Hepatocyte (in vitro differentiated cells): ENCODE measurements at places on chromosomes 7 and 10. TPM values are rescaled to one million over a fixed set of nuclear protein-coding genes. Genes with fewer than 3 reads are reported as not detected.

- H3K4me3 ChIP-seq = no peak overlapping the region
- H3K27ac ChIP-seq = peak overlapping the region; percentile 94
- no peak for DNase-seq
Measured at GRCh38 chr10:114518401-114519305, 114.4 kb upstream of the AFAP1L2 start.

GRCh38 chr7:106552645-106553445 lies 108.1 kb downstream of the CCDC71L start:
- H3K4me1 ChIP-seq = no peaks in the 10 kb centered on the region
- DNase-seq = no peak
- no peaks in the 10 kb centered on the region for H3K36me3 ChIP-seq
- no peaks in the 10 kb centered on the region for H3K27me3 ChIP-seq
- no peak overlapping the region for H3K27ac ChIP-seq
- no peak overlapping the region for H3K4me3 ChIP-seq

DNA sequence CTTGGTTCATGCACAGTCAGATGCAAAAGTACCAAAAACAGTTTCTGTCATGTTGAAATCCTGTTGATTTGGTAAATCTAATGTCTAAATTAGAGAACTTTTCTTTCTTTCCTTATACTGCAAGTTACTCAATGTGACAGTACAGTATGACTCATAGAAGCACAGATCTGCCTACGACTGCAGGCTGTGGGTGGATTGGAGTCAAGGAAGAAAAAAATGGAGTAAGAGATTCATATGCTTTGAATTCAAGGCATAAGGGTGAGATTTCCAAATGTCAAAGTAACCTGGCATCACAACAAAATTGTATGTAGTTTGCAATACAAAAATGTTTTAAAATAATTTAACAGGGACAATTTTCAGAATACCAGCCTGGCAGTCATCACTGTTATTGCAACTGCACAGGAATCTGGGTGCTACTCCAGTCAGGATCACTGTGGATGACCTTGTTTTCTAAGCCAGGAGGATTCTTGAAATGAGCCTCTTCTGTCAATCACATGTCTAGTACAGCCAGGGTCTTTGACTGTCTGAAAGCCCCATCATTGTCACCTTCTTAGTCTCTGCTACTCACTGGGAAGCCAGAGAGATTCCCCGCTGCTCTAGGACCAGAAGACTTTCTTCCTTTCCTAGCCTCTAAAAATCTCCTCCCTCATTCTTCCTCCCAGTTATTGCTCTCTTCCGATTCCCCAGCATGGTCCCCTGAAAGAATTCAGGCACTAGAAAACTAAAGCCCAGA lies 83.6 kb downstream of the CD36 start:
- H3K4me3 ChIP-seq = no peak overlapping the region
- peaks cover 31% of the 10 kb centered on the region for H3K4me1 ChIP-seq
- H3K27me3 ChIP-seq = no peaks in the 10 kb centered on the region

GRCh38 chr7:57769131-57769530 lies 319.2 kb downstream of the ZNF716 start:
- H3K27me3 ChIP-seq = no peaks in the 10 kb centered on the region
- H3K27ac ChIP-seq = no peak overlapping the region
- H3K36me3 ChIP-seq = no peaks in the 10 kb centered on the region
- no peak overlapping the region for H3K4me3 ChIP-seq
- no peak for DNase-seq

GRCh38 chr7:106029941-106030340 lies 66.9 kb downstream of the CDHR3 start:
- no peak for DNase-seq
- no peaks in the 10 kb centered on the region for H3K4me1 ChIP-seq
- H3K27me3 ChIP-seq = no peaks in the 10 kb centered on the region
- H3K36me3 ChIP-seq = no peaks in the 10 kb centered on the region
- no peak overlapping the region for H3K27ac ChIP-seq
- H3K4me3 ChIP-seq = no peak overlapping the region

DNA sequence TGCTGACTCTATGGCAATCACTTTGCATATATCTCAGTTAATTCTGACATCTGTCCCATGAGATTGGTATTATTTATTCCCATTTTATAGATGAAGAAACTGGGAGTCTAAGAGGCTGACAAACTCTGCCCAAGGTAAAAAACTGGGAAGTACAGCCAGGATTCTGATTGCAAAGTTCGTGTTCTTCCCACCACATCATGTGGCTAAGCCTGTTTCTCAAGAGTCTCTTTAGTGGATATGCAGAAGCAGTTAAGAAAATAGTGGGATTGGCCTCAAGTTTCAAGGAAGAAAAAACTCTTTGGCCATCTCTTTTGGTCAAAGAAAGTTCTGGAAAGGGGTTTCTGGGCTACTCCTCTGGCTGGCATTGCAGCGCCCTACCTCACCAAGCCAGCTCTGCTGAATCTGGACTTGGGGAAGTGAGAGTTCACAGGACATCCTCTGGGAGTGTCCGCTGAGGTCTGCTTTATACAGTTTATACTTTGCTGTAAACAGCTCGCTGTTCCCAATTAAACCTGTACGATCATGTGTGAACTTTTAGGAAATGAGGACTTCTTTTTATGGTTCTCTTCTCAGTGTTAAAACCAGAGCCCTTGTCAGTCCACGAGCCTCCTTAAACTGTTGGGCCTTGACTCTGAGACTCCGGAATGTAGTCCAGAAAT lies 12.2 kb upstream of the BMPR1A start:
- H3K4me3 ChIP-seq = no peak overlapping the region
- H3K36me3 ChIP-seq = no peaks in the 10 kb centered on the region

DNA sequence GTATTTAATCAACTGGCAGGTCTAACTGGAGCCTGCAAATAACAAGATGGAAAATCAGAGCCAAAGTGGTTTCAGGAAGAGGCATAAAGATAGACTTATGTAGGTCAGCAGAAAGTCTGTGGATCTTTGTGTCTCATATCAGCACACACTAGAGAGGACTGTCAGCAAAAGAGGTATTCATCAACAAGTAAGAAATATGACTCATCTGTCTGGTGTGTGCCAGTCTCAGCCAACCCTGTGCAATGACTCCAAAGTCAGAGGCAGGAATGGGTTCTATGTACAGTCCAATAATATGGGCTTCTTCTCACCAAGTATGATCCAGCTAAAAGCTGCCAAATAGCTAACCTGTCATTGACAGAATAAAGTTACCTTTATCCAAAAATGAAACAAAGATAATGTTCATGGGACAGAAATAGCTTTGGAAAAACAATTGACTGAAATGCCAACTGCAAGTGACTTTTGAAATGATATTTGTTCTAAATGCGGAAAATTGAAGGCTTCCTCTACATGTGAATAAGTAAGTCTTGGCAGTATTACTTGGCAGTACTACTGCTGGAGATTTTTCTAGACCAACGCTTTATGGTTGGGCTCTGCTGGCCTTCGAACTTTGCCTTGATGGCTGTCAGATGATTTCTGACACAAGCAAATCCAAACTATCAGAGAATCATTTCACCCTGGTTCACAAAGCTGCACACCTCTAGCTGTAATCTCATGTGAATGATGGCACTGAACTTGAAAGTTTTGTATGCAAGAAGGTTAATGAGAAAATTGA lies 272.3 kb upstream of the SEMA3C start:
- no peaks in the 10 kb centered on the region for H3K36me3 ChIP-seq
- no peaks in the 10 kb centered on the region for H3K27me3 ChIP-seq
- peak overlapping the region; percentile 46 for H3K27ac ChIP-seq

DNA sequence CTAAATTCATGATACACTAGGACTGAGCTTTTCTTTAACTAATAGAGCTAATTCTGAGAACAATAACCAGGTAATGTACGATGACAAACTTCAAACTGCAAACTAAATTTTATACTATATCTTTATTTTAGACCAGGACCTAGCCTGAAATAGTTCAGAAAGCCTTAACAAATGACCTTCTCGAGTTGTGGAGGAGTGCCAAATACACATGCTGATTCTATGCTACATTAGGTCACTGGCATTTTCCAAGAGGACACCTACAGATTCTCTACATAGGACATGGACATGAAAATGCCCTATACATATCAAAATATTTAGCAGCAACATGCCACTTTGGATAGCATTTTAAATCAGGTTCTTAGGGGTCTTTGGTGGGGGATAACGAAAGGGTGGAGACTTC lies 44.0 kb upstream of the LRRTM3 start:
- H3K27ac ChIP-seq = no peak overlapping the region
- H3K36me3 ChIP-seq = no peaks in the 10 kb centered on the region
- H3K27me3 ChIP-seq = no peaks in the 10 kb centered on the region
- DNase-seq = no peak
- H3K4me1 ChIP-seq = no peaks in the 10 kb centered on the region
- no peak overlapping the region for H3K4me3 ChIP-seq

DNA sequence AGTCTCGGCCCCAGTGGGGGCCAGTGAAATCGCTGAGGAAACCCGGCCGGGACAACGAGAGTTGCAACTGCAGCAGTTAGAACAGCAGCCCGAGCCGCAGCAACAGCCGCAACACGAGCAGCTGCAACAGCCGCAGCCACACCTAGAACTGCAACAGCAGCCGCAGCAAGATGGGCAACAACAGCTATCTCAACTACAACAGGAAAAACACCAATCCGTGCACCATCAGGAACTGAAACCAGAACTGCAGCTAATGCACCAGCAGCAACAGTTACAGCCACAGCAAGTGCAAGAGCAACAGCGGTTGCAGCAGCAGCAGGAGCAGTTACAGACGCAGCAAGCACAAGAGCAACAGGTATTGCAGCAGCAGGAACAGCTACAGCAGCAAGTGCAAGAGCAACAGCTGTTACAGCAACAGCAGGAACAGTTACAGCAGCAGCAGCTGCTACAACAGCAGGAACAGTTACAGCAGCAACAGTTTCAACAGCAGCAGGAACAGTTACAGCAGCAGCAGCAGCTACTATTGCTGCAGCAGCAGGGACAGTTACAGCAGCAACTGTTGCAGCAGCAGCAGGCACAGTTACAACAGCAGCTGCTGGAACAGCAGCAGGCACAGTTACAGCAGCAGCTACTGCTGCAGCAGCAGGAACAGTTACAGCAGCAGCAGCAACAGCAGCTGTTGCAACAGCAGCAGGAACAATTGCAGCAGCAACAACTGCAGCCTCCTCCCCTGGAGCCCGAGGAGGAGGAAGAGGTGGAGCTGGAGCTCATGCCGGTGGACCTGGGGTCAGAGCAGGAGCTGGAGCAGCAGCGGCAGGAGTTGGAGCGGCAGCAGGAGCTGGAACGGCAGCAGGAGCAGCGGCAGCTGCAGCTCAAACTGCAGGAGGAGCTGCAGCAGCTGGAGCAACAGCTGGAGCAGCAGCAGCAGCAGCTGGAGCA lies 6.1 kb downstream of the ZNF853 start:
- no peaks in the 10 kb centered on the region for H3K4me1 ChIP-seq
- H3K27ac ChIP-seq = no peak overlapping the region
- no peak overlapping the region for H3K4me3 ChIP-seq
- DNase-seq = no peak
- no peaks in the 10 kb centered on the region for H3K36me3 ChIP-seq

GRCh38 chr7:106561666-106562411 lies 99.1 kb downstream of the CCDC71L start:
- no peaks in the 10 kb centered on the region for H3K36me3 ChIP-seq
- no peaks in the 10 kb centered on the region for H3K27me3 ChIP-seq
- no peaks in the 10 kb centered on the region for H3K4me1 ChIP-seq

- H3K4me3 ChIP-seq = peak within 1 kb of the TSS; percentile 86
- no peak within 1 kb of the TSS for H3K27ac ChIP-seq
- H3K4me1 ChIP-seq = peaks cover 11% of the 10 kb centered on the region
- peak; percentile 61 for DNase-seq
Measured at GRCh38 chr7:127252778-127253280, at the start of gene GRM8. GRM8 (minus strand) TSS chr7:127252941.

- H3K36me3 ChIP-seq = no peaks in the 10 kb centered on the region
- H3K27ac ChIP-seq = no peak overlapping the region
Measured at GRCh38 chr7:2545746-2546425, 9.4 kb downstream of the BRAT1 start.

DNA sequence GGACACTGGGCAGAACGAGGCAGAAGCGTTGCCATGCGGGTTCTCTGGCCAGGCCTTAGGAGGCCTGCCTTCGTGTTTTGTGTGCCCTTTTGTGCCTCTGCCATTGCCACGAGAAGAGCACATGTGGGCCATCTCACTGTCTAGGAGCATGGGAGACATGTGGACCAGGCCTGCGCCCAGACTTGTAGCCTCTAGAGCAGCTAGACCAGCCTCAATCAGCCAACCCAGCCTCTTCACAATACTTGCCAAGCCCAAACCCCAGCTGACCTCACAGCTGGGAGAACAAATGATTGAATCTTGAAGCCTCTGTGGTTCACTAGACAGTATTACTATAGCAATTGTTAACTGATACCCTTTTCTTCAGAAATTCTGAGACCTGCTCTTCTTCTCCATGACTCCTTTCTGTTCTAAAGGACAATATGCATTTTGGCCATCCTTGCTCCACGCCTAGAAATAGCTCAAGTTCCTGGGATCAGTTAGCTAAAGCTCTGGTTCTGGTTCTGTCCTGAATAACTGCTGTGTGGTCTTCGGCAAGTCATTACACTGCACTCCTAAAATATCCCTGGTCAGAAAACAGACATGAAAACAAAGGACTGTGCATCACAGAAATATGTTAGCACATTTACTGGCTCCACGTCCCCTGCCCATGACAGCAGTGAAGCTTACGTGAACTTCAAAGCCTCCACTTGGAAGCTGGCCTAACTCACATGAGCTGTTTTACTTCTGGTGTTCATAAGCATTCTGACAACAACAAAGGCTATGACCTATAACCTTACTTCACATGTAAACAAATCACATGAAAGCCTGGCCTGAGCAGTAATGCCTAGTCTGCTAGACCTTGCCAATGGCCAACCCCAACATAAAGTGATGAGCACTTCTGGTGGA lies 72.3 kb upstream of the MKRN1 start:
- no peak overlapping the region for H3K4me3 ChIP-seq
- H3K27ac ChIP-seq = no peak overlapping the region
- no peaks in the 10 kb centered on the region for H3K4me1 ChIP-seq
- H3K36me3 ChIP-seq = no peaks in the 10 kb centered on the region

DNA sequence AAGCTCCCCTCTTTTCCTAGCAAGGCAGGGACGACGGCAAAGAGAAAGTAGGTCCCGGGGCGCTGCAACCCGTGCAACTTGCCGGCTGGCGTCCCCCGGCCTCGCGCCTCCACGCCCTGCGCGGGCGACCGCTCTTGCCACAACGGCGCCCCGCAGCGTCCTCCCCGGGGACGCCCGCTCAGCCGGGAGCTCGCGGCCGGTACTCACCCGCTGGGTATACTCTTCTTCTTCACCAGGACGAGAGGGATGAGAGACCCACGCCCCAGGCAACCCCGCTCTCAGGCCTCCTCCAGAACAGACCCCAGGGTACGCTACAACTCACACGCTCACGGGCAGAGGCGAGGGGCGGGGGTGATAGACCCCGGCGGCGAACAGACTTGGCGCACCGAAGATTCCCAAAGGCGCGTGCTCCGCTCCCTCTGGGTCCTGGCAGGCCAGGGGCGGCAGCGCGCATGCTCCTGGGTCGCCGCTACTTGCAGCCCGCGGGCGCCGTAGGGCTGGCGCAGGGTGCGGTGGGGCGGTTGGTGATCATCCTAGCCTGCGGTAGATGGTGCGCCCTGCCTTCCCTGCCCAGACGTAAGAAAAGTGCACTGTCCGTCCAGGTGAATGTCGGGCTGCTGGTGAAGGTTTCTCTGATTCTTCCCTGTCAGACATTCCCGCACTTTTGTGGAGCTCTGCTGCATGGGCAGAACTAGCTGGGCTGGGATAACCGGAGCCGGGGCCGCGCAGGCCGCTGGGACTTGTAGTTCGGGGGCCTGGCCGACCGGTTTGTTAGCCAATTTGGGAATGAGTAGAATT lies at the start of gene CC2D2B:
Gene CC2D2B (plus strand): TSS at position 520 of the 798 bp plus-strand sequence. CDS start 3,349 bp downstream, outside the sequence.
- H3K36me3 ChIP-seq = no peaks in the 10 kb centered on the region
- DNase-seq = peak; percentile 92
- H3K27ac ChIP-seq = peak within 1 kb of the TSS; percentile 77
- peak within 1 kb of the TSS; percentile 68 for H3K4me3 ChIP-seq
- peaks cover 4% of the 10 kb centered on the region for H3K4me1 ChIP-seq
- no peaks in the 10 kb centered on the region for H3K27me3 ChIP-seq

GTF2IRD1 gene
- 27.8 and 34.9 TPM in 2 replicates for total RNA-seq

WASHC2A gene
- 31.9 and 36.7 TPM in 2 replicates for total RNA-seq

MOSPD3 gene
- 8.8 and 10.4 TPM in 2 replicates for total RNA-seq

ANKRD16 gene
- total RNA-seq = 4.6 and 6.8 TPM in 2 replicates

PIK3AP1 gene
- 6.5 and 8.4 TPM in 2 replicates for total RNA-seq

TLX1 gene
- 0.24 TPM in 1 of 2 replicates, not detected in the other for total RNA-seq
